Chondrocyte (in vitro differentiated cells): ENCODE measurements at places on chromosomes 1 and 21. TPM values are rescaled to one million over a fixed set of nuclear protein-coding genes. Genes with fewer than 3 reads are reported as not detected.

Gene CXADR
- 0.08 to 0.75 TPM (median 0.17 TPM) in 3 replicates for total RNA-seq

Gene FALEC
- 1.2 TPM in 1 of 3 replicates, not detected in the others for total RNA-seq

Gene MAP3K21
- 0.17 to 0.25 TPM (median 0.18 TPM) in 3 replicates for total RNA-seq

Gene GNG4
- 0.19 to 0.60 TPM (median 0.38 TPM) in 3 replicates for total RNA-seq

Gene CACHD1
- 10.4 to 13.7 TPM (median 10.5 TPM) in 3 replicates for total RNA-seq

Gene PLD5
- not detected in 3 replicates for total RNA-seq

Gene SLC35F3
- not detected in 3 replicates for total RNA-seq

Gene LCE3D
- not detected in 3 replicates for total RNA-seq

Gene NIBAN1
- total RNA-seq = 22.6 to 101 TPM (median 98.7 TPM) in 3 replicates
